NCI-H1436 treated with DMSO at 0.1 percent for 48 hours (cell line): ENCODE measurements at places on chromosomes 16 and 17.

DNA sequence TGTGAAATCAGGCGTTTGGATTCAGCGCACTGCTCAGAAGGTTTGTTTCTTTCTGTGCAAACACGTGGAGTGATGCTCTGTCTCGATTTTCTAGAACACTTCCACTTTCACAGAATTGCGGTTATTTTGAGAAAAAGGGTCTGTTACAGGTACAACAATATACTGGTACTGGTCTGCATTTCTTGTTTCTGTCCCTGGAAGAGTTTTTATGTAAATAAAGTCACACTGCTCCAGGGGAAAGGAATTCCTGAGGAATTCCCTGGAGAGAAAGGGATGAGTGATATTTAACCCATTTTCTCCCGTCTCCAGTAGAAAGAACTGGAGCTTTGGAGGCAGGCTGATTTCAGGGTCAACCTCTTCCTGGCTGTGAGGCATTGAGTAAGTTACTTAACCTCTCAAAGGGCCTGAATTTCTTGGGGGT, 16.2 kb upstream of the RMI2 start:
- no peak for DNase-seq

- DNase-seq, result no peak
These were observed 3.8 kb upstream of the ARHGAP23 start for GRCh38 chr17:38424297-38424972.

- DNase-seq, result no peak
These were observed 17.0 kb upstream of the NTN1 start for GRCh38 chr17:9004132-9004960.

- no peak for DNase-seq
These were observed 5.6 kb downstream of the CDH11 start for GRCh38 chr16:65116216-65116615.

GRCh38 chr17:3529817-3530741, 27.5 kb downstream of the TRPV3 start:
- DNase-seq, result no peak

DNA sequence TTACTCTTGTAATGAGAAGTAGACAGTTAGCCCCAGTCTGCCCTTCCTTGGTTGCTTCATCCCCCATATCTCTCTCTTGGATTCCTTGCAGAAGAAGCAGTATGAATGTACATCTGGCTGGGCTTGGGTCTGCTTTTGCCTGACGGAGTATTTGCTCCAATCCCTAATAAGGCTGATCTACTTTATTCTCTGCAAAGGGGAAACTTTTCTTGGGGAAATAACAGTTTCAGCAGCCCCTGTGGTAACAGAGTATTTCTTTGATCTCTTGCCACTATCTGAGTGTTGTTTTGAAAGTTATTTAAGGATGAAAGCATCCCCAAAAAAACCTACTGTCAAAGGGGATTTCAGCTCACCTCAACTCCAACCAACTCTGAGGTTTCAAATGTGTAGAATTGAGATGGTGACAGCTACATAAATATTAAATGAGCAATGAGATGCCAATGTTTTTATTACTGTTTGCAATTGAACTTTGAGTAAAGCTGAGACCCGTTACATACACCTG, 168.9 kb upstream of the NOG start:
- no peak for DNase-seq

DNA sequence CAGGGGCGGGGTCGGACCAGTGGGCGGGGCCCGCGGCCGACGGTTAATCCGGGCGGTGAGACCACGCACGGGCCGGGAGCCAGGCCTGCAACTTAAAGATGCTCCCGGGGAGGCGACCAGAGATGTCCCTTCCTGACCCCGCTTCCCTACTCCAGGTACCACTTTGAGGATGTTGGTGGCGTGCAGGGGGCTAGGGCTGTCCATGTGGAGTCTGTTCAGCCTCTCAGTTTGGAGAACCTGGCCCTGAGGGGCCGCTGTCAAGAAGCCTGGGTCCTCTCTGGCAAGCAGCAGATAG, 580 bp downstream of the RANGRF start:
- DNase-seq, result no peak

- no peak for DNase-seq
These were observed 184.8 kb upstream of the WSCD1 start for GRCh38 chr17:5885336-5885735.

- no peak for DNase-seq
These were observed 194.9 kb upstream of the RBFOX1 start for GRCh38 chr16:7137560-7138330.

DNA sequence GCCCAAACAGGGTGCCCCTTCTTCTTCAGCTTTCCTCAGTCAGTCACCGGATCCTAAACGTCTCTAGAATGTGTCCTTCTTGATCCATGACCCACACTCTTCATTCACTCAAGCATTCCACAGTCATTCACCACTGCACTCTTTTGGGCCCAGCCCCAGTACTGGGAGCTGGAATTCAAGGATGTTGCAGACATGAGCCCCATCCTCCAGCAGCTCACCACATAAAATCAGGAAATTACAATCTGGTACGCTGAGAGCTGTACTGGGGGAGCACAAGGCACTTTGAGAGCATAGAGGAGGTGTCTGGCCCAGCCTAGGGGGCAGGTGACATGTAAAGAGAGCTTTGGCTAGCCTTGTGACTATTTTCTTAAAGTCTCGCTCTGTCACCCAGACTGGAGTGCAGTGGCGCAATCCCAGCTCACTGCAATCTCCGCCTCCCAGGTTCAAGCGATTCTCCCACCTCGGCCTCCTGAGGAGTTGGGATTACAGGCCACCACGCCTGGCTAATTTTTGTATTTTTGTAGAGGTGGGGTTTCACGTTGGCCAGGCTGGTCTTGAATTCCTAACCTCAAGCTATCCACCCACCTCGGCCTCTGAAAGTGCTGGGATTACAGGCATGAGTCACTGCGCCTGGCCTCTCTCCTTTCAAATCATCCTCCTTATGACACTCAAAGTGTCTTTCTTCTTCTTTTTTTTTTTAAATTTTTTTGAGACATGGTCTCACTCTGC, 18.7 kb downstream of the CES4A start:
- DNase-seq, result no peak
